CD4-positive, alpha-beta T cell treated with Interleukin-6 at 100 ng/mL for 8 hours (primary cell): ENCODE measurements at places on chromosomes 2 and 18.

DNA sequence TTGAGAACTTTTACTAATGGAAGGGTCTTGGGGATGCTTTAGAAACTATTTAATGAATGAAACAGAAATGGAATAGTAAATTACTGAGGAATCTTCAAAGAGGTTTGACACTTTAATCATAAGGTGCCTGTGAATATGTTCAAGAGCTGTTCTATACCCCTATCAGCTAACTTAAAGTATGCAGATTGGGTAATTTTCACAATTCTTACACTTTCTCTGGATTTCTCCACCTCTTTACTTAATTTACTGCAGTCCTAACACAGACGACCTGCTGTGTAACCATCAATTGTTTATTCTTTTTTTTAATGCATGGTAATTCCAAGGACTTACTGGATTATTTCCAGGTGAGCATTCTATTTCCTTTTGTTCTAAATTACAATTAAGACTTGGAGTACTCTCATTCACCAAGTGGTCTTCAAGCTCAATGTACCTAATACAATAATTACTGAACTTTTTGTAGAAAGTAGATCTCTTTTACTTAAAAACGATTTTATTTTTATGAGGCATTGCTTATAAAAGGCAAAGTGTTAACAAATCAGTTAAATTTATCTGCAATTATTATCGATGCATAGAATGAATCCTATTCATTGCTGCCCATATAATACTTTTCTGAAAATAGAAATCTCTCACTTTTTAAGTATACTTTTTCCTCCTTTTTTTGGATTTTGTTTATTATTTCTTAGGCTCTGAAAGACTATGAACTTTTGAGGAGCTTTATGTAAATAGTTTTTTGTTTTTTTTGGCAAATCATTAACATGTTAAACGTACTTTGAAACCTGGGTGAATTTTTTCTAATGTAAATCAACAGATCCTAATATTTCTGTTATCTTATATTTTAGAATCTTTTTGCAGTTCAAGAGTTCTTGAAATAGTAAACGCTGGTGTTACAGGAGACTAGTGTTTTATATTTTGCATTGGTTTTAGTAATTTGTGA, 5.5 kb downstream of the VSNL1 start:
- no peak for DNase-seq

DNA sequence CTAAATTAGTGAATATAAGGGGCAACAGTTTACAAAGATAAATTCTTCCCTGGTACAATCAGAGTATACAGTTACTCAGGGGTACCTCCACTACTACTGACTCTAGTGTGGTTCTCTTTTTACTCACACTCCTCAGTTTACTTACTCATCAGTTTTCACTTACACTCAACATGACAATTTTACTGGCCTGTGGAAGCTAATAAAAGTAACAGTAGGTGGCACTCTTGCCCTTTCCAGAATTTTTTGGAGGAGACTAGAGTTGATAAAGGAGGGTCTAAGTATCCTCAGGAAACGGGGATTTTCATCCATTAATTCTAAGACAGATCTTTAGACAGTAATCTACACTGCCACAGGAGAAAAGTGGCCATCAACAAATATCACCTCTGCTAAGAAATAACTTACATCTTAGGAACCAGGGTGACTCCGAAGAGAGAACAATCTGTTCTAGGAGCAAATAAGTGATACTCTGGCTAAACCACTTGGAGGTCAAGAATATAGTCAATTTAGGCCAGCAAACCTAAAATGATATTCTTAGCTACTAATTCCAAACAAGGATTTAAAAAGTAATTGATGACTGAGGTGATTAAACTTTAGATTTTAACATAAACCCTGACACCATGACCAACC, 61.3 kb downstream of the ATL2 start:
- peak; percentile 31 for DNase-seq

- no peak for DNase-seq
These were observed 228.7 kb downstream of the ARHGAP15 start for GRCh38 chr2:143357966-143358365.

GRCh38 chr2:141820893-141821292, 309.9 kb downstream of the LRP1B start:
- no peak for DNase-seq

DNA sequence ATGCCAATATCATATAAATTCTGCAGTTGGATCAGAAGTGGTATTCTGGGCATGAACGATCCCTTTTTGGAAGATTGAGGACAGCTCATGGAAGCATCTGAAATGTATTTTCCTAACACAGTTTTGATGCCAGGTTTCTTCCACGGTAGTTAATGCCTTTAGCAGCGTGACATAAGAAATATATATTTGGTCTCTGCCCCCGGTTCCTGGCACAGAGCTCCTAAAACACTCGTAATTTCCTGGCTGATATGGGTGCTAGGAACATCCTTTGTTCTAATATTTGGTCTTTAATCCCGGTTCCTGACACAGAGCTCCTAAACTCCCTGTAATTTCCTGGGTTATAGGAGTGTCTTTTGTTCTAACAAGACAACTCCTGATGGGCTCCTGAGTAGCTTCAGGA, 8.2 kb upstream of the CABLES1 start:
- no peak for DNase-seq

- no peak for DNase-seq
These were observed 19.1 kb downstream of the EIF2AK3 start for GRCh38 chr2:88608184-88608583.
